NCI-H1694 treated with DMSO at 0.1 percent for 48 hours (cell line): ENCODE measurements at places on chromosomes 7 and 10.

- DNase-seq: no peak
Measured at GRCh38 chr10:95564291-95564690, 3.1 kb upstream of the SORBS1 start.

- DNase-seq: no peak
Measured at GRCh38 chr10:97762816-97763215, 9.0 kb downstream of the SFRP5 start.

- no peak for DNase-seq
Measured at GRCh38 chr10:95478935-95479334, 82.2 kb downstream of the SORBS1 start.

DNA sequence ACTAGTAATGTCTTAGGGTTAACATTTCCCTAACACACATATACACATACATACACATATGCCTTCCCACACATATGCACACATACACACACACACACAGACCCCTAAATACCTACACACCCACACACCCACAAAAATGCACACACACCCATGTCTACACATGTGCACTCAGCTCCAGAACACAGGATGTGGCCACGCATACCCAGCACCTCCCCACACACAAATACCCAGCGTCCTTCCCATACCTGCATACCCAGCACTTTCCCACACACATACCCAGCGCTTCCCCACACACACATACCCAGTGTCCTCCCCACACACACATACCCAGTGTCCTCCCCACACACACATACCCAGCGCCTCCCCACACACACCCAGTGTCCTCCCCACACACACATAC lies 534.9 kb downstream of the DNAJB6 start:
- DNase-seq: no peak

DNA sequence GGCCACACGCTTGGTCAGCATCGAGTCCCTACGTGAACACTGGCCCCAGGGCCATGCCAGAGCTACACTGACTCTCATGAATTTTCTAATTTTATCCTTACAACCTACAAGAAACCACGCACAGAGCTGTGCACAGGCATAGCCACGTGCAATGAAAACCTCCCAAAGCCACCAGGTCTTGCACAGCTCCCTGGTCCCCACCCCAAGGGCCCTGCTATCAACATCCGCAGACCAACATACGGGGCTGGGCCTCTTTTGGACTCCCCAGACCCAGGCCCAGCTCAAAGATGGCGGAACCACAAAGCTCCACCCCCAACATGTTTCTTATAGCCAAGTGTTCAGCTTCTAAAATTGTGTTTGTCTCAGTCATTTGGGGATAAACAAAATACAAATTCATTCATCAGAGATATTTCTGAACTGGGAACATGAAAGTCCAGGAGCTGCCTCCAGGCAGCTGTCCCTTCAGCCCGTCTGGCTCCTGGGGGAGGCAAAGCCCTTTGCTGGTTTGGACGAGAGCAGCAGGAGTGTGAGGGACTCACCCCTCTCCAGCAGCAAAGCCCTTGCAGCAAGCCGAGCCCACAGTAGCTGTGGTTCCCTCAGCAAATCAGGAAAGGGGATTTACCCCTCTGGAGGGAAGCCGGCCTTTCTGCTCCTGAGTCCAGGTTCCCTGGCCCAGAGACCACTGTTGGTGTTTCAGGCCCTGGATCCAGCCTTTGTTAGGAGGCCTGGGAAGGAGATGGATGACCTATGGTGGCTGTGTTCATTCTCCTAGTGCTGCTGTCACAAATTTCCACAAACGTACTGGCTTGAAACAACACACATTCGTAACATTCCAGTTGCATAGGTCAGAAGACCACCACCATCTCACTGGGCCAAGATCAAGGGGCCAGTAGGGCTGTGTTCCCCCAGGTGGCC lies 75.1 kb downstream of the OAT start:
- DNase-seq: no peak

DNA sequence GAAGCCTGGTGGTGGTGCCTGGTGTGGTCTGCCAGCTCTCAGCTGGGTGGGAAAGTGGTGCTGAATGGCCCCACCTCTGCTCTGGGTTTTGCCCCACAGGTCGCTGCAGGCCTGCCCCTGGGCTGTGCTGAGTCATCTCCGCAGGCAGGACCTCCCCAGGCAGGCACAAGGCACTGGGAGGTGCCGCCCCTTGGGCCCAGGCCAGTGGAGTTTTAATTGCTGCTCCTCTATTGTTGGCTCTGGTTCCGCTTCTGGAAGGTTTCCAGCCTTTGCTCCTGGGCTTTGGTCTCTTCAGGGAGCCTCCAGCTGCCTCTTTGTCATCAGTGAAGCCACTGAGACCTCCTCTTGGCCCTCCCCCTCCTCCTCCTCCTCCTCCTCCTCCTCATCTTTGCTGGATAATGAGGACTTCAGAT lies 180.3 kb upstream of the GRB10 start:
- DNase-seq: peak; percentile 89

DNA sequence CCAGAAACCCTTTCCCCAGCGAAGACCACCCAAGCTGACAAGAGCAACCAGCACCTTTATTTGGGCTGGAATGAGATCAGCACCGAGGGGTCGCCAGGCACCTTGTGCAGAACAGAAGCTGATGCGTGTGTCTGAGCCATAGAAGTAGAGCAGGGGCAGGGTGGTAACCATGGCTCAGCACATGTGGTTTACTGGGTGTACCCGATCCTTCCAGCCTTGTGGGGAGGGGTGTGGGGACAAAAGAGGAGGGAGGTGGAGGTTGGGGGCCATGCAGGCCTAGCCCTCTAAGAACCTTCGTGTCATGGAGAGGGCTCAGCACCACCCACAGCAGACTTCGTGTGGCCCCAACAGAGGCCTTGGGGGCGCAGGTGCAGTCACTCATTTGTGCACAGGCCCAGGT lies 84.0 kb upstream of the GTF2I start:
- DNase-seq: no peak

GRCh38 chr7:65444205-65444842 lies 70.7 kb downstream of the ZNF92 start:
- no peak for DNase-seq

DNA sequence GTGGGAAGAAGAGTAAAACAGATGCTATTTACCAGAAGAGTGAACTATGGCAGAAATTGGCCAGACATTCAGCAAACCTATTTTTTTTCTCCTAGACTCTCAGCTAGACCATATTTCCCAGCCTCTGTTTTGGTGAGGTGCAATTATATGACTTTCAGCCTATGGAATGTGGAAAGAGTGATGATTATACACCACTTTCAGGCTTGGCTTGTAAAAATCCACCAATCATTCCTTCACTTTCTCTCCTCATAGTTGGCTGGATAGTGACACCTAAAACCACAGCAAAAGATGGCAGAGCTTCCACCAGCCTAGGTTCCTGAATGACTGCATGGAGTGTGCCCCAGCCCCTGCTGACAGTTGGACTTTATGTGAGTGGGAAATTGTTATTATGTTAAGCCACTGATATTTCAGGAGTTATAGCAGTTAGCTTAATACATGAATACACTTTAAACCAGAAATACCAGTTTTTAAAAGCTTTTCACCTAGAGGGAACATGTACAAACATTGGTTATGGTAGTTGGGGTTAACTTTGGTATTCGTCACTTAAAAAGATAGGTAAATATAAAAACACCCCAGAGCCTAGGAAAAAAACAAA lies 19.1 kb upstream of the TNKS2 start:
- no peak for DNase-seq

DNA sequence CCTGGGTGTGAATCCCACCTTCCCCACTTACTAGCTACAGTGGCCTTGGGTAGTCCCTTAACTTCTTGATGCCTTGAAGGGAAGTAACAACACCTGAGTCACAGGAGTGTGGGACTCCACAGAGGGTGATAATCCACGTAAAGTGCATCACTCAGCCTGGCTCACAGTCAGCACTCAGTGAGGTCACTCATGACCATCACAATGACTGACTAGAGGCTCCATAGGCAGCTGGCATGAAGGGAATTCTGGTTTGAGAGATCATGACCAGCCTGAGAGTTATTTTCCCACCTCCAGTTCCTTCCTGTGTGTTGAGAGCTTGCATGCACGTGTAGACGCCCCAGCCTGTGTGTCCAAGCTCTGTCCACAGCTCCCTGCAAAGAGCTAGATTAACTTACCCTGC lies 34.8 kb downstream of the NEUROG3 start:
- DNase-seq: no peak

DNA sequence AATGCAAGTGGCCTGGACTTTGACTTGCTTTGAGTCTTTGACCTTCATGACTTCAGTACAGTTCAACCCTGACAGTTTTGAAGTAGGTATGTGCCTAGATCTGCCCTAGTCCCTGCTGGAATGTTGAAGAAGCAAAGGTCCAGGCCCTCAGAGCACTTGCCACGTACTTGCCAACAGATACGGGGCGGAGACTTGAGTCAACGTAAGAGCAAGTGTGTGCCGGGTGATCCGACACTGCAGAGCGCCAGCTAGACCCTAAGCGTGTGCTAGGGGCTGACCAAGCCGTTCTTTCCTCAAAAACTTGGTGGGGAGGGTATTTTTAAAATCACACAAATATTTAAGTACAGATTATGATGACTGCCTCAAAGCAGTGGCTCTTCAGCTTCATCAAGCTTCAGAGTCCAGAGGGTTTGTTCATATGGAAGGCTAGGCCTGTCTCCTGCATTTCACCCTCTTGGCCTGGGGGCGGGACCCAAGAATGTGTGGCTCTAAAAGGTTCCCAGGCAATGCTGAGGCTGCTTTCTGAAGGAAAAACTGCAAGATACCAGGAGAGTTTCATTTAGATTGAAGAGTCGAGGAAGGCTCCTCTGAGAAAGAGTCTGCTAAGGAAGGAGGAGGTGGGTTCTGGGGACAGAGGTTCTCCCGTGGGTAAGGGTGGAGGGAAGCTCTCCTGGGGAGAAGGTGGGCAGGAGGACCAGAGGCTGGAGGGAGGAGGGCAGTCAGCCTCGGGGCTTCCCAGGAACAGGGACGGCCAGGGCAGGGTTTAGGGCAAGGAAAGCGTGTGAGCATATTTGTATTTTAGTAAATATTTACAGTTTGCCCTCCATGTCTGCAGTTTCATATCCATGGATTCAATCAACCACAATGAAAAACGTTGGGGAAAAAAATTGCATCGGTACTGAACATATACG lies 160.3 kb downstream of the EGFR start:
- no peak for DNase-seq

GRCh38 chr10:120365872-120366271 lies 91.2 kb upstream of the PLPP4 start:
- DNase-seq: no peak

- DNase-seq: no peak
Measured at GRCh38 chr7:140260352-140261104, 83.7 kb upstream of the KDM7A start.

GRCh38 chr7:139682136-139683013 lies 95.4 kb downstream of the HIPK2 start:
- DNase-seq: no peak
